ENCODE measurements at places on chromosomes 1 and 21.

GRCh38 chr1:246184503-246184902, 322.6 kb downstream of the SMYD3 start:
- DNase-seq: no peak

DNA sequence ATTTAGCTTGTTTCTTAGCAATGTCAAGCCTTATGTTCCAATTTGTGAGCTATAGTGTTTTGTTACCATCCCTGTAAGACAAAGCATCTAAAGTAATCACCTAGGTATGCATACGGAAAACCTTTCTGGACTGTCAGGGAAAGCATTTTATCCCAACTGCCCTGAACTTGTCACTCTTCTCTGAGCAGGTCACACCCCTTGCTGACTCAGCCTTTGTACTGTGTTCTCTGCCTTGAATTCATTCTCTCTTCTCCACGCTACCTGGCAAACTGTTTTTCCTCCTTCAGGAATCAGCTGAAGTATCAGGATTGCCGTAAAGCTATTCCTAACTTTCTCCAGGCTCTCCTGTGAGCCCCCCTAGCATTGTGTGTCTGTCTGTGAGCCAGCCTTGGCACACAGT, 54.2 kb downstream of the PBX1 start:
- no peak for DNase-seq

- DNase-seq: no peak
These were observed 89.9 kb downstream of the TBX19 start for GRCh38 chr1:168370586-168370985.

DNA sequence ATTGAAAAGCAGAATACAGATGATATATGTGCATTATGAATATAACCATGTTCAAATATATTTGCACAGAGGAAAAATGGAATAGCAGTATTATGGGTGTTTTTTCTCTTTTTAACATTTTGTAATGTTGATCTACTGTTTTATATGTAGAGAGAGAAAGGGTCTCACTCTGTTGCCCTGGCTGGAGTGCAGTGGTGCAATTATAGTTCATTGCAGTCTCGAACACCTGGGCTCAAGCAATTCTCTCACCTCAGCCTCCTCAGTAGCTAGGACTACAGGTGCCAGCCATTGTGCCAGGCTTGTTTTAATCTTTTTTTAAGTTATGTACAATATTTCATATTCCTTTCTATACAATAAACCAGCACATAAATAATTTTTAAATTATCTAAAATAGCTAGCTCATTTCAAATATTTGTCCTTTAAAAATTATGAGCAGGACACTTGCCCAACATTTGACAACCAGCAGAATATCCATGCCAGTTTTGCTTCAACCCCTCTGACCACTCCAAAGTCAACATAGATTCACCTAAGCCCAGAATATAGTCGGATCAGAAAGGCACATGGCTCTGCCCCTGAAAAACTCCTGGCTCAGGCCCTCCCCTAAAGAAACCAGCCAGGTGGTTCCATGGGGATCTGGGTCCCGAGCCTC, 29.8 kb downstream of the ZNF281 start:
- no peak for DNase-seq

GRCh38 chr1:233597489-233597901, 16.4 kb upstream of the KCNK1 start:
- no peak for DNase-seq

DNA sequence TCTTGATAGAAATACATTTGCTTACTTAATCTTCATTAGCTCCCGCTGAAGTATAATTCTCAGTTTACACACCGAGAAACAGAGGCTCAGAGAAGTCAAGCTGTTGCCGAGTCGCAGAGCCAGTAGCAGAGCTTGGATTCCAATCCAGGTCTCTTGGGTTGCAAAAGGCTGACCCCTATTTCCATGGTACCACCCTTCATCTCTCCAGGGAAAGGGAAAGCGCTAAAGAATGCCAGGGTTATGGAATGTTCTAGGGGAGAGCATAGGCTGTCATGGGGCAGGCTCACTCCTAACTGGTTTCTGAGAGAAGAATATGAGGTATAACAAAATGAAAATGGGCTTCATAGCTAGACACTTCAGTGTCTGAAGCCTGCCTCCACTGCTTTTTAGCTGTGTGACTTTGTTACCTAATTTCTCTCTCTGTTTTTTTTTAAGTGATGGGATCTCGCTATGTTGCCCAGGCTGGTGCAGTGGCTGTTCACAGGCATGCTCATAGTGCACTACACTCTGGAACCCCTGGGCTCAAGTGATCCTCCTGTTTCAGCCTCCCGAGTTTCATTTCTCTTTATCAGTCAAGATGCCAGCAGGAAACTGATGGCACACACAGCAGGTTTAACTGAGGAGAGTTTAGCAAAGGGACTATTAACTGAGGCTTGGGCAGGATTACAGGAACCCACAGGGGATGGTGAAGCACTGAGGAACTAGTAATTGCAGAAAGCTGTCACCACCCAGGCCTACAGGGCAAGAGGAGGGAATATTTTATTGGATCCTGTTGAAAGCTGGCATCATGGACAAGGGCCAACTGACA, 25.5 kb upstream of the ATF3 start:
- no peak for DNase-seq

DNA sequence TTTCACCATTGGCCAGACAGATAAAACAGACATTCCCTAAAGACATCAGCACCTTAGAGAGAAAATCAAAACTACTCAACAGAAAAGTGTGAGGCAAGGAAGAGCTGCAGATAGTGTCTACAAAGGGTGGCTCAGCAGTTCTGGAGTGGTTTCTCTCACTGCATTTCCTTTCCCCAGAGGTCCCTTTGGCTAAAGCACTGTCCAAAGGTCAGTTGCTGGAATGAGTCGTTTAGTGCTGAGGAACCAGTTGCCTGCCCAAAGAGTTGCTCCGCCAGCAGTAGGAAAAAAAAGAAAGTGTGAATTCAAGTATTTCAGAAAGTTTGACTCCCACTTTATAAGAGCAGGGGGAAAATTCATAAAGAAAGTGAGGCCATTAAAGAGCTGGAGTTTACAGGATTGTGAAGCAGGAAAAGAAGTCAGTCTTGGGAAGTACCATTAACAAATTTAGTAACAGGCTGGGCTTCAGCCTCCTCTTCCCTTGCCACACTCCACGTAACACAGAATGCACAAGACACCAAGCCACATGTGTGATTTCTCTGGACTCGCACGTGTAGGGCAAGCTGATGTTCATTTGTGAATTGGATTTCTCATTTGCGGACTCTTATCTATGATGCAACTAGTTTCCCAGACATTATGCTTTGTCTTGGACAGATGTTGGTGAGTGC, 122.2 kb downstream of the RUNX1 start:
- no peak for DNase-seq

GRCh38 chr21:38496224-38496623, 2.1 kb downstream of the ERG start:
- DNase-seq: no peak

DNA sequence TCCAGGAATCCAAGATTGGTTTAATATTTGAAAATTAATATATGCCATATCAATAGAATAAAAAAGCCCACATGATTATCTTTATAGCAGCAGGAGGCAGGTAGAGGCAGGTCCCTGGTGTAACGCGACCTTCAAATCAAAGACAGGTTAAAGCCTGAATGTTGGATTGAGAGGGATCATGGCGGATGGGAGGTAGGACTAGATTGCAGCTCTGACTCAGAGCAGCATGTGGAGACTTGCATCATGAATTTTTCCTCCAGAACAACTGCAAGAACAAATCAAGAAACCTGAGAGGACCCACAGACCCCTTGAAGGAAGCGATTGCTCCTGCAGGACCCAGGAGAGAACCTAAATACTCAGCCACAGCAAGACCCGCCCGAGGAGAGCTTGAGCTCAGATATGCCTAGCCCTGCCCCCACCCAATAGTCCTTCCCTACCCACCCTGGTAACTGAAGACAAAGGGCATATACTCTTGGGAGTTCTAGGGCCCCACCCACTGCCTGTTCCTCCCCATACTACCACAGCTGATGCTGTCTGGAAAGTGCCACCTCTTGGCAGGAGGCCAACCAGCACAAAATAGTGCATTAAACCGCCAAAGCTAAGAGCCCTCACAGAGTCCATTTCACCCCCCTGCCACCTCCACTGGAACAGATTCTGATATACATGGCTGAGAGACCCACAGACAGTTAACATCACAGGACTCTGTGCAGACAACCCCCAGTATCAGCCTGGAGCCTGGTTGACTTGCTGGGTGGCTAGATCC, 19.5 kb downstream of the S100B start:
- no peak for DNase-seq

GRCh38 chr1:114154963-114155322, 1.3 kb upstream of the SYT6 start:
- no peak for DNase-seq

GRCh38 chr1:220891224-220892085, 12.2 kb downstream of the HLX start:
- DNase-seq: no peak

DNA sequence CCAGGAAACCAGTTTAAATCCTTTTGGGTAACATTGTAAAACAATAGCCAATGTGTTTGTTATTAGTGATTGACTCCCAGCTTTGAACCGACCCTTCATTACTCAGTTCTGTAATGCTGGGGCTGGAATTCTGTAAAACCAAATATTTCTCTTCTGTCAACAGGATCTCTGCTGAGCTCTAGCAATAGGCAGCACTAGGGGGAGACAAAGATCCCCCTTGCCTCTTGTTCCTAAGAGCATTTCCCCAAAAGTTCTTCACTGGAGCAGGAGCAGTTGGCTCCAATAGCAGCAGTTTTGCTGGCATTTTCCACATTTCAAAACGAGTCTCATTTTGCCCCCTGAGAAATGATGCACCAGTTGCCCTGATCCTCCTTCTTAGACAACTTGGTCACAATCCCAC, 1671.1 kb downstream of the MRPL39 start:
- DNase-seq: no peak

GRCh38 chr1:181392613-181393220, 90.6 kb upstream of the CACNA1E start:
- DNase-seq: no peak

DNA sequence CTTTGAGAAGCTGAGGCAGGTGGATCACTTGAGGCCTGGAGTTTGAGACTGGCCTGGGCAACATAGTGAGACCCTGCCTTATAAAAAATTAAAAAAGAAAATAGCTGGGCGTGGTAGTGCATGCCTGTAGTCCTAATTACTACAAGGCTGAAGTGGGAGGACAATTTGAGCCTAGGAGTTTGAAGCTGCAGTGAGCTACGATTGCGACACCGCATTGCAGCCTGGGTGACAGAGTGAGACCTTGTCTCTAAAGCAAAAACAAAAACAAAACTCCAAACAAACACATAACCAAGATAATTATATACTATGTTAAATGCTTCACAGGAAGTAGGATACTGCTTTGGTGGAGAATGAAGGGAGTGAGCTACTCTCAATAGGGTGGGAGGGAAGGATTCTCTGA, 5.4 kb upstream of the PAFAH2 start:
- DNase-seq: no peak

- no peak for DNase-seq
These were observed 7.8 kb downstream of the KCNJ15 start for GRCh38 chr21:38264571-38264970.

- no peak for DNase-seq
These were observed 32.2 kb upstream of the RPTN start for GRCh38 chr1:152191260-152191659.

DNA sequence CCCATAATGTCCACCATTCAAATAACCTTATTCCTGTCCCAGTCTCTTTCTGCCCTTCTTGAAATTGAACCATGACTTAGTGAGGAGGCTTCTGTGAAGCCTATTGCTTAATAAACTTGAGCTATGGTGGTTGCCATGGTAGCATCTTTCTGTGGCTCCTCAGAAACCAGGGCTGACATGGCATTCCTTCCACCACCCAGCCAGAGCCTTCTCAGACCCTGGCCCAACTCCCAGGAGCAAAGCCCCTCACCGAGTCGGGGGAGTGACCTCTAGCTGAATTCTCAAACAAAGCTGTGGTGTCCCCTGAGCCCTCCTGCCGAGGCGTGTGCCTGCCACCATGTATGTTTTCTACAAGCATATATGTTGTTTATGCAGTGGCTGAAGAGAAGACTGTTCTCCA, 259.1 kb downstream of the CACNA1E start:
- no peak for DNase-seq

GRCh38 chr1:17750333-17750732, 4.8 kb upstream of the ACTL8 start:
- DNase-seq: no peak

DNA sequence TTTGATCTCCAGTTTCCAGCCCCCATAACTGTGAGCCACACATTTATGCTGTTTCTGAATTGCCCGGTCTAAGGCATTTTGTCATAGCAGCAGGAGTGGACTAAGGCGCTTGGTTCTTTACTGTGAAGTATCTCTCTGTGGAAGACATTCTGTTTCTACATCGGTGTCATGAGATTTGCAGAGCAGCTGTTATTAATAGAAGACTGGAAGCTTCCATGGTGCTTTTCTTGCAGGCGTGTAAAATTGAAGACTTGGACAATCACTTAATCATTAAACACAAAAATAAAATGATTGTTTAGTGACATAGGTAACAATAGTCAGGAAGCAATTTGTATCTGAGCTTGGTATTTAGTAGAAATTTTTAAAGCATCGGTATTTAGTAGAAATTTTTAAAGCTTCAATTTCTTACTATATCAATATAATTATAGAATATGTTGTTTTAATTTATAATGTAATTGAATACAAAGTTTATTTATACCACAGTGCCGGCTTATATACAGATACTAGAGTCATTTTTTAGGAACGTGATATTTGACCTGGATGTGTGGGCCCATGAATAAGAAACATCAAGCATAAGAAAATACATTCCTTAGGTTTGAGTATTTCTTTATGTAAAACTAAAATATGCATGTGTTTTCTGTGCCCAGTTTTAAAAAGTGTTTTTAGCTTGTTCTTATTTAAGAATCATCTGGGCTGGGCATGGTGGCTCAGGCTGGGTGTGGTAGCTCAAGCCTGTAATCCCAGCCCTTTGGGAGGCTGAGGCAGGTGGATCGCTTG, 60.6 kb upstream of the COL6A1 start:
- no peak for DNase-seq
